Smooth muscle cell of the pulmonary artery (primary cell): ENCODE measurements at places on chromosomes 2 and 18. TPM values are rescaled to one million over a fixed set of nuclear protein-coding genes. Genes with fewer than 3 reads are reported as not detected.

The GKN1 gene
- not detected in 2 replicates for total RNA-seq

The SPP2 gene
- total RNA-seq, result not detected in 2 replicates

The UGT1A3 gene
- total RNA-seq, result not detected in 2 replicates

The ITPRIPL1 gene
- 0.26 and 1.3 TPM in 2 replicates for total RNA-seq

The GRP gene
- not detected in 2 replicates for total RNA-seq
